ENCODE measurements at places on chromosomes 12 and 14.

DNA sequence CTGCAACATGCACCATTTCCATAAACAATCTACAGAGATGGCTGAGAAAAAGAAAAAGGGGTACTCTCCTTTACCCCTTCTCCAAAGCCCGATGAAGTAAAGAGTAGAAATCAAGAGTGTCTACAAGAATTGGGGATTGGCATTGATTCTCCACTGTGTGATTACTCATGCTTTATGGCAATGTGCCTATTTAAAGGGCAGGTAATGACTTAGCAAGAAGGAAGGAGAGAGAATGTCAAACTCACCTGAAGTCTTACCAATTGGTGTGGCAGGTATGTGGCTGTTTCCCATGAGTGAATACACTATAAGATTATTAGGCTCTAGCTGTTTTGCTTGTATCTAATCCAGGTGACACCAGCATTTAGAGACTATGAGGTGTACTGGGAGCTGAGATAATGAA, 275.3 kb downstream of the CCER1 start:
- DNase-seq, result no peak

DNA sequence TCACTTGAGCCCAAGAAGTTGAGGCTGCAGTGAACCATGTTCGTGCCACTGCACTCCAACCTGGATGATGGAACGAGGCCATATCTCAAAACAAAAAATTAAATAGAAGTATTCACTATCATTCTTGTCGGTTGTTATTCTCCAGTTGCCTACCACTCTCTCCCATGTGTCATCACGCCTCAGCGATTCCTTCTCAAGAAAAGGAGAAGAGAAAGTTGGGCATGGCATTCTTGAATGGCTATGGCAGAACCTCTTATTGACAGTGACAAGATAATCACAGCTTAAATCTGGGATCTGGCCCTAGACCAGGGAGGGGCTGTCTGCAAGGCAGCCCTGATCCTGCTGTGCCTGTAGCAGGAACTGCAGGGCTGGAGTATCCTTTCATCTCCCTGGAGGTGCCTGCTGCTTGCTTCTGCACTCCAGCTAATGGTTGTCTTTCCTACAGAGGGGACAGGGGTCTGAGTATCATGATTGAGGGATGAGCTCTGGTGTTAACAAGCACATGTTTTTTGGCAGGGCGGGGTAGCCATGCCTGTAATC, 12.8 kb upstream of the MLEC start:
- no peak for DNase-seq

GRCh38 chr12:99282624-99283023, 364.9 kb upstream of the GARIN6 start:
- DNase-seq, result no peak

DNA sequence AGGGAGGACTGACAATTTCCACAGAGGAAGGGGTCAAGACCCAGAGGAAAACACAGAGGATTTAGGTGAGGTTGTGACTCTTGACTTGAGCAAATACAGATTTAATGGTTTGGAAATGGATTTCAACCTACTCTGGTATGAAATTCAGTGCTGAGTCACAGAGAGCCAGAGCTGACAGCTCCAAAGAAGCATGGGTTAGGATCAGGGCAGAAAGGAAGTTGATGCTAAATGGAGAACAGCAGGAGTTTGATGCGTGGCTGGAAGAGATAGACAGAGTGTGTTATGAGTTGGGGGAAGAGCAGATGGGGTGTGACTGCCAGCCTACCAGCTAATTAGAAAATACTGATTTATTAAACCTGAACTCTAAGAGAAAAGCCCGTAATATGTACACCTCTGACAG, 272.6 kb downstream of the FOXG1 start:
- no peak for DNase-seq

- DNase-seq, result no peak
Measured at GRCh38 chr14:101738703-101739320, 22.7 kb upstream of the PPP2R5C start.

- DNase-seq, result no peak
Measured at GRCh38 chr14:29798108-29798663, 129.5 kb downstream of the PRKD1 start.

DNA sequence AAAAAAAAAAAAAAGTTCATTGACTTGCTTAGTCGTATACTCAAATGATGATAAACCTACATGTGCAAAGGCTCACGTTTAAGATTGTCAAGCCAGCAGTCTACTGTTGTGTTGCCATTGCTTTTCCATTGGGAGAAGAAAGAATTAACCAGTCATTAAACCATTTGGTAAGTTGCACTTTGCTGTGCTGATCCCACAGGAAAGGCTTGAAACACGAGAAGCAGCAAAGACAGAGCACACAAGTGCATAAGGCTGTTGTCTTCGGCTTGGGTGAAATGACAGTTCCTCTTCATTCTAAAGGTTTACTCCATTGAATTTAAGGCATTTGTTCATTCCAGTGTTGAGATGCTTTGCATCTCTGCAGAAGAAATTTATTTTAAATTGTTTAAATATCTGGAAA, 50.1 kb downstream of the ZC3H14 start:
- DNase-seq, result no peak

- DNase-seq, result no peak
Measured at GRCh38 chr12:30694412-30695198, 1.1 kb downstream of the IPO8 start.
